ENCODE measurements at places on chromosomes 2 and 18.

DNA sequence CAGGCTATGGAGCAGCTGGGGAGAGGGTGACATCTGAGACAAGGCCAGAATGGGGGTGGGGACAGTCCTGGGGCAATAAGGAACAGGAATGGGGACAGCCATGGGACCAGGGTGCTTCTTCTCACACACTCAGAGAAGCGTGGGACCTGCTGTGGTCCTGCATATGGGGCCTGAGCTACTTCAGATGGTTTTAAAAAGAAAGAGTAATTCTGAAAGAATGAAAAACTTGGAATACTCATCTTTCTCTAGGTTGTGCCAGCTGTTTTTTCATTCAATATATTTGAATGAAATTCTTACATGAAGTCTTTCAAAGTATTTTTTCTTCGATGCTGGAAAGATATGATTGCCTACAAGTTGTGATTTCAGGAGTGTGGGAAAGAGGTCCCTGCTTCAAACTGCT is 227.5 kb upstream of the APCDD1 start:
- DNase-seq, result no peak

DNA sequence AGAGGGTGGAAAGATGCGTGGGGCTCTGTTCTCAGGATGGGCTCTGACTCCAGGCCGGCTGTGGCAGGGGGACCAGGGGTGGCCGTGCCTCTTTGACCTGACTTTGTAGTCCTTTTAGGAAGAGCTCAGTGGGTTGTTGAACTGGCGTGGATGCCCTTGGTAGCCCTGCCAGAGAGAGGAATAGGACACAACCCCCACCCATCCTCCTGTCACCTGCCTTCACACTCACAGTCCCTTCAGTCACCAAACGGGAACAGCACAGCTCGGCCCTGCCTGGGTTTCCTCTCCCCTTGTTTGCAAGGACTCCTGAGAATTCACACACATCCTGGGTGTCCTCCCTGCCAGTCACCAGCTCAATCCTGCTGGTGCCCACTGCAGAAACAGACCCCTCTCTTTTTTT is 20.1 kb upstream of the MRPL33 start:
- DNase-seq, result no peak

DNA sequence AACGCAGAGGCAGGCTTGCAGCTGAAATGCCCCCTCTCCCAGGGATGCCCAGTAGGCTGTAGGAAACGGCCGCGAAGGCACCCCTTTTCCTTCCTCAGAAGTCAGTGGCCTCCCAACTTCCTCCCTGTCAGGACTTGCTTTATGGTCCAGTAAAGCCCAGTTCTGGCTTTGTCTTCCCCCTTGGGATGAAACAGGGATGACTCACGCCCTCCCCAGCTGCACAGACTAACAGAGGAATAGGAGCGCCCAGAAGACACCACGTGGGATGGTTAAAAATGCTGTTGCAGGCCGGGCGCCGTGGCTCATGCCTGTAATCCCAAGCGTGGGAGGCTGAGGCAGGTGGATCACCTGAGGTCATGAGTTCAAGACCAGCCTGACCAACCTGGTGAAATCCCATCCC is 6.9 kb downstream of the CREG2 start:
- DNase-seq, result no peak

GRCh38 chr2:162085090-162085891 is 11.3 kb upstream of the DPP4 start:
- DNase-seq, result no peak

DNA sequence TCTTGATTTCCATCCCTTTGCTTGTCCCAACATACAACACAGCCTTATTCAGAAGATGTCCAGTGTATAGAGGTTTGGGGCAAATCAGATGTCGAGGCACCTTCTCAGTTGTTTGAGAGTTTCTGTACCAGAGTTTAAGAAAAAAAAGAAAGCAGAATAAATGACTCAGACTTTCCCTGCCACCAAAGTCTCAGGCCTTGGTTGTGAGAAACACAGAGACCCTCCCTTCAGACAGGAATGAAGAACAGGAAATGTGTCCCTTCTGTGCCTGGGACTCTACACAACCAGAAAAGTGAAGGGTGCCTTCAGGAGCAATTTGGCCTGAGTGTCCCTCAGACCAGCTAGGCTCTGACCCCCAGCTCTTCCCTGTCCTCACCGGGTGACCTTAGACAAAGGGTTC is 37.3 kb upstream of the REL start:
- no peak for DNase-seq

DNA sequence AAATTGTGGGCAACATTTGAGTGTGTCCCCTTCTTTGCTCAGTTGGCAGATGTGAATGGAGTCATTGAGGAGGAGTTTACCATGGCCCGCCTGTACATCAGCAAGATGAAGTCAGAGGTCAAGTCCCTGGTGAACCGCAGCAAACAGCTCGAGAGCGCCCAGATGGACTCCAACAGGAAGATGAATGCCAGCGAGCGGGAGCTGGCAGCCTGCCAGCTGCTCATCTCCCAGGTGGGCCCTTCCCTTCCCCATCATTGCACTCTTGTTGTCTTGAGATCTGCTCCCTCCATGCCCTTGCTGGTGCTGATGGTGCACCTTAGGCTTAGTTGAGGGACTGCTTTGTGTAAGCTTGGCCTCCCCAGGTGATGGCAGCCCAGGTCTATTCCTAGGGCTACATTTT is 47.5 kb upstream of the LYPD6B start:
- no peak for DNase-seq

DNA sequence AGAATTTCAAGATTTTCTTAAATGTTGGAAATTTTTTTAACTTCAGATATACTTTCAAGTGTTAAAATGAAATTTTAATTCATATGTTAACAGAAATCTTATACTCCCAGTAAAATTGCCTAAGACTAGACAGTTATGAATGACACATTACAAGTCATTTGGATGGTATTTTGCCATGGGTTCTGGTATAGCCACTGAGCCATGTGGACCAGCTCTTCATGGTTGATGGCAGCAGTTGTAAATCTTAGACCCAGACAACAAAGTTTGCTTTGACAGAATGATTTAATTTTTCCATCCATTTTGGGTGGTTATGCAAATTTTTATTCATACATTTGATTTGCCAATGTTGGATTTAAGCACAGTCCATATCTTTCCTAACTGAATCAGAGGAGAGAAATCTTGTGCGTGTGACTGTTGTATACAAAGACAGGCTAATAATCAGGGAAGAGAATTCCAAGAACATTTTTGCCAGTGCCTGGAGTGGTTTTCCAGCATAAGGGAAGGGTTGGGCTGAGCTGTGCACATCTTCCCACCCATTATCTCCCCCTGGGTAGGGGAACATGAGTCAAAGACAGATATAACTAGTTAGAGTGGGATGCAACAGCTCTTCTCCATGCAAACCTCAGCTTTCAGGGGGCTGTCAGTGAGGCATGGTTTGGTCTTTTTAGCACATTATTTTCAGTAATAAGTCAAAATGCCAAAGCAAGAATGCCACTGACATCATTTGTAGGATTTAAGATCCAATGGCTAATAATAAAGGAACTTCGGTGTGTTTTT is 28.1 kb upstream of the INPP4A start:
- no peak for DNase-seq

- DNase-seq, result no peak
Observed at GRCh38 chr2:99238599-99238998, 16.9 kb downstream of the LYG2 start.

DNA sequence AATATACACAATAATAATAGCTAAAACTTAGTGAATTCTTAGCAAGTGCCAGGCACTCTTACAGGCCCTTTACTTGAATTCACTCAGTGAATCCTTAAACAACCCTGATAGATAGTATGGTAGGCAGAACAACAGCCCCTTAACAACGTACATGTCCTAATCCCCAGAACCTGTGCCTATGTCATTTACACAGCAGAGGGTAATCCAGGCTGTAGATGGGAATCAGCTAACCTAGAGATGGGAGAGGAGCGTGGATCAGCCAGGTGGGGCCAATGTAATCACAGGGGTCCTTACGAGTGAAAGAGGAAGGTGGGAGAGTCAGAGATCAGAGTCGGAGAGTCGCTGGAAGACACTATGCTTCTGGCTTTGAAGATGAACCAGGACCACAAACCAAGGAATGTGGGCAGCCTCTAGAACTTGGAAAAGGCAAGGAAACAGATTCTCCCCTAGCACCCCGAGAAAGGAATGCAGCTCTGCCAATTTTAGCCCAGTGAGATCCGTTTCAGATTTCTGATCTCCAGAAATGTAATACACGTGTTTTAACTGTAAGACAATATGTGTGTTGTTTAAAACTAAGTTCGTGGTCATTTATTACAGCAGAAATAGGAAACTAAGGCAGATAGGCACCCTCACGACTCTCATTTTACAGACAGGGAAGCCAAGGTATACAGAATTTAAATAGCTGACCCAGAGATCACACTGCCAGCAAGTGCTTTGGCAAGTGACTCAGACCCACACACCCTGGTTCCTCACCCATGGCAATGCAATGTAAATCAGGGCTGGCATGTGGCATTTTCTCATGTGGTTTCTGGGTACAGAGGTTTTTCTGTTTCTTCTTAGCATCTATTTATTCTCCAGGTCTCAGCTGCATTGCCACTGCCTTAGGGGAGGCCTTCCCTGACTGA is 68.9 kb downstream of the DOCK10 start:
- peak; percentile 33 for DNase-seq

- no peak for DNase-seq
Observed at GRCh38 chr2:59389240-59389639, 1148.1 kb upstream of the FANCL start.

- no peak for DNase-seq
Observed at GRCh38 chr2:222548992-222549391, 106.9 kb downstream of the FARSB start.

- no peak for DNase-seq
Observed at GRCh38 chr2:226862623-226863022, 26.8 kb downstream of the RHBDD1 start.

- DNase-seq, result no peak
Observed at GRCh38 chr2:212960336-212960735, 191.1 kb downstream of the IKZF2 start.

DNA sequence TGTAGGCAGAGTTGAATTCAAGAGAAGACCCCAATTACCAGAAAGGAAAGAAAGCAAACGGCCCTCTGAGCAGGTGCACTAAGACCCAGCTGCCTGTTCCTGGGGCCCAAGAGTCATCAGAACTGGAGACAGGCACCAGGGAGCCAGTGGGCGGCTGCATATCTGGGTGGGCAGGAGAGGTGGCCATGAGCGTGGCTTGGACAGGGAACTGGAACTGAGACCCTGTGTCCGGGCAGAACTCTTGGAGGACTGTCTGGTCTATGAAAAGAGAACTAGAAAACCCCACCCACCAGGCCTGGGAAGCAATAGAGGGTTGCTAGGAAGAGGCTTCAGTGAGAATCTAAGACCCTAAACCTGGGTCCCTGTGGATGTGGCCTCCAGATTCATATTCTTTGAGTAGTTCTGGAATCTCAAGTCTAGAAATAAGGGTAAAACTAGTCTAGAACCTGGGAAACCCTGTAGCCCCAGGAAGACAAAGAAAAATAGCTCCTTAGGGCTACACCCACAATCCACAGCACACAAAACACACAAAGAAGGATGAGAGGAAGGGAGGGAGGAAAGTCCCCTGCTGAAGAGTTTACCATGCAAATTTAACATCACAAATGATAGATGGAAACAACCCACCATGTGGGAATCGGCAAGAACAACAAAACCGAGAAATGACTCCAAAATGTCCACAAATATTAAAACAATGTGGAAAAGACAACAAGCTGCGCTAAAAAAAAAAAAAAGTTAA is 147.0 kb downstream of the HDAC4 start:
- no peak for DNase-seq

DNA sequence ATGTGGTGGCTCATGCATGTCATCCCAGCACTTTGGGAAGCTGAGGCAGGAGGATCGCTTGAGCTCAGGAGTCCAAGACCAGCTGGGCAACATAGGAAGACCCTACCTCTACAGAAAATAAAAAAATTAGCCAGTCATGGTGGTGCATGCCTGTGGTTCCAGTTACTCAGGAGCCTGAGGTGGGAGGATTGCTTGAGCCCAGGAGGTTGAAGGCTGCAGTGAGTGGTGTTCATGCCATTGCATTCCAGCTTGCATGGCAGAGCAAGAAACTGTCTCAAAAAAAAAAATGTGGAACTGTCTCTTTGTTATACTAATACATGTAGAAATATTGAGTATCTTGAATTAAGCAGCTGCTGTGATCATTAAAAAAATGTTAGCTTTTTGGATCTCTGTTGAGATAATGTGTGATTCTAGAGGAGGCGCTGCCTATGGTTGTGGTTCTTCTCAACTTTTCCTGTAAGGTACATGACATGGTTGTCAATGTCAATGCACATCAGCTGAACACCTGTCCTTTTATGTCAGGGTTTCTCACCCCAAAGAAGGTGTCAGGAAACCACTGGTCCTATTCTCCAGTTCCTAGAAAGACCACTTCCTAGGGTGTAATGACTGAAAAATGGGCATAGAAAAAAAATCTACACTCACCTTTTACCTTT is 34.7 kb upstream of the IL1RL1 start:
- no peak for DNase-seq

GRCh38 chr2:231037202-231037730 is at the start of gene C2orf72:
C2orf72 (plus strand) TSS chr2:231037523; CDS start chr2:231037566, 43 bp downstream.
- DNase-seq, result no peak

- no peak for DNase-seq
Observed at GRCh38 chr2:204061241-204061640, 124.7 kb downstream of the ICOS start.

GRCh38 chr18:56489893-56490292 is 148.5 kb downstream of the TXNL1 start:
- DNase-seq, result no peak

- no peak for DNase-seq
Observed at GRCh38 chr2:160646684-160647444, 153.3 kb upstream of the RBMS1 start.

DNA sequence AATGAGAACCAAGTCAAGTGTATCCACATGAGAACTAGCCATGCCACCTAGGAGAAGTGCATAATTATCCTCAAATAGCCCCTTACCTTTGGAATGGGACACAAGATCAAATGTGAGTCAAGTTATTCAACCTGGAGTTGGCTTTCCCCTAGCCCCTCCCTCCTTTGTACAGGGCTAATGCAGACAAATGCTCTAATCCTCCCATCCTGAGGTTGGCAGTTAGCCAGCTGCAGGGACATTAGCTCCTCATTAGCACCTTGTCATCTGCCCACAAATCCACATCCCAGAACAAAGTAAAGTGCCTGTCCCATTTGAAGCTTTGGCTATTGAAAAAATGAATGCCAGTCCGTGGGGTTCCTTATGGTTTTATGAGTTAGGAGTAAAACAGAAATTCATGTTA is 294.1 kb upstream of the FANCL start:
- no peak for DNase-seq
